Endothelial cell (in vitro differentiated cells): ENCODE measurements at places on chromosomes 2 and 18.

- no peak for DNase-seq
Observed at GRCh38 chr2:69948032-69948962, 13.1 kb downstream of the ASPRV1 start.

DNA sequence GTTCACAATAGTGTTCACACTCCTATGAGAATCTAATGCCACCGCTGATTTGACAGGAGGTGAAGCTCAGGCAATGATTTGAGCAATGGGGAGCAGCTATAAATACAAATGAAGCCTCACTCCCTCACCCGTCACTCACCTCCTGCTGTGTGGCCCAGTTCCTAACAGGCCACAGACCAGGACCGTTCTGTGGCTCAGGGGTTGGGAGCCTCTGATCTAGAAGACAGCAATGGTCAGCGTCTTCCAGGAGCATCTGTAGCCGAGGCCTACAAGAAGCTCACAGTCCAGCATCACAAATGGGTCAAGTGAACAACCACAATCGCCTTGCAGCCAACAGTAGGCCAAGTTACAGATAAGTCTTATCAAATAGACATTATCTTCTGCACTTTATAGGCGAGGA lies 110.0 kb upstream of the SLC66A3 start:
- DNase-seq: no peak

DNA sequence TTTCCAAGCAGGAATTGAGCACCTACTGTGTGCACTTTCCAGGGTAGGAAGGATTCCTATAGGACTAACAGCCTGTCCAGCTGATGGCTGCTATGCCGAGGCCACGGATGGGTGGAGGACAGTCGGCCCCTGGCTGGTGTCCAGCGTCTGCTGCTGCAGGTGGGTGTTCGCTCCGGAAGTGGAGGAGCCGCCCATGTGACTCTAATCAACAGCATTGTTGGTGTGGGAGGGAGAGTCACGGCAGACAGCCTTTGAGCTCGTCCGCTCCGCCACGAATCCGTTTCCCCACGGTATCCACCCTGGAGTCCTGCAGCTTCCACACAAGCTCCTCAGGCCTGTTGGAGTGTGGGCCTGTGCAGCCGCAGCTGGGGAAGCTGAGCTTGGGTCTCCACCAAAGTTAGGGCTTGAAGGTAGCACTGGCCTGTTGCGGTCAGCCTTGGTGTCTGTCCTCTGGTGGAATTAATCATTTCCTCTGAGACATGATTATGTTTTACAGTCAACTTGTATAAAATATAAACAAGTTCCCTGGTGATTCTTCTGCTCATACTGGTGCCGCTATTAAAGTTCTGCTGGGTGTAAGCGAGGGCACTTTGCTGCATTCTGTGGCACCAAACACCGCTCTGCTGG lies 185.9 kb upstream of the TPO start:
- no peak for DNase-seq

DNA sequence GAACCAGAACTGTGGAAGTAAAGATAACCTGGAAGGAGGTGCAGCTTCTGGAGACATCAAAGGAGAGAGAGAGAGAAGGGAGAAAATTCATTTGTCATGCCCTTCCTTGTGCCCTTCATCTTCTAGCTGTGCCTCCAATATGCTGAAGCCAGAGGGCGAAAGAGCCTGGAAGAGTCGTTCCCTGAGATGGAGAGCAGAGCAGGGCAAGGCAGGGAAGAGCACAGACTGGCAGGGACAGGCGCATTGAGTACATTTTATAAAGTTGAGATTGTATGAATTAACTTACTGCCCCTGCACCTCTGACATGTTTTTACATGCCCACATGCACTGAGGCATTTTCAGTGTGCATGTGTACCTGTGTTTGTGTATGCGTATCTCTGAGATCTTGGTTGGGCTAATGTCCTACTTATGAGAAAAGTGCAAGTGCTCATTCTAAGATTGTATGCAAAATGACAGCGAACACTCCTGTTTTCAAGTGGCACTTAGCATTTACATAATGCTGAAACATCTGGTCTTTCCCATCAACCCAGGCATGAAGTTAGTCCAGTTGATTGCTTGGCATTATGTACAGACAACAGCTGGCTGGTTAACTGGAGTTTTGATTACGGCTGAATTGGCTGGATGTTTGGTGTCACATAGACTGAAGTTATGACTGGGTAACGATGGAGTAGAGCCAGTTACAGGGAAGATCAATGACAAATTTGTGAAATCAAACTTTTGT lies 23.7 kb upstream of the MMADHC start:
- DNase-seq: no peak

DNA sequence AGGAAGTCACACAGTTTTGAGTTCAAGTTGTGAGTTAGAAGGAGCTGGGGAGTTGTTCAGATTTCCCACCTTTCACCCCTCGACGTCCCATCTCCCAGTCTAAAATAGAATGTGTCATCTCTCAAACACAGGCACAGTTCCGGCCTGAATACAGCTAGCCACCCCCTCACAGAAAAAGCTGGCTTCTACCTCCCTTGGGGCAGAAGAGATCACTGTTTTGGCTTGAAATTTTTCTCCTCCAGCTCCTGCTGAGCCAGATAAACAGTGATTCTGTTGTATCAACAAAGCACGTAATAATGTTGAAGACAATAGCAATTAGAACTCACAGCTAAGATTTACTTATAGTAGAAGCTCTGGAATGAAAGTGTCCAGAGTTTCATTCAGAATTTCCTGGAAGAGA lies 74.7 kb downstream of the KIAA2012 start:
- DNase-seq: no peak

GRCh38 chr18:5463390-5463789 lies 80.4 kb downstream of the EPB41L3 start:
- no peak for DNase-seq

DNA sequence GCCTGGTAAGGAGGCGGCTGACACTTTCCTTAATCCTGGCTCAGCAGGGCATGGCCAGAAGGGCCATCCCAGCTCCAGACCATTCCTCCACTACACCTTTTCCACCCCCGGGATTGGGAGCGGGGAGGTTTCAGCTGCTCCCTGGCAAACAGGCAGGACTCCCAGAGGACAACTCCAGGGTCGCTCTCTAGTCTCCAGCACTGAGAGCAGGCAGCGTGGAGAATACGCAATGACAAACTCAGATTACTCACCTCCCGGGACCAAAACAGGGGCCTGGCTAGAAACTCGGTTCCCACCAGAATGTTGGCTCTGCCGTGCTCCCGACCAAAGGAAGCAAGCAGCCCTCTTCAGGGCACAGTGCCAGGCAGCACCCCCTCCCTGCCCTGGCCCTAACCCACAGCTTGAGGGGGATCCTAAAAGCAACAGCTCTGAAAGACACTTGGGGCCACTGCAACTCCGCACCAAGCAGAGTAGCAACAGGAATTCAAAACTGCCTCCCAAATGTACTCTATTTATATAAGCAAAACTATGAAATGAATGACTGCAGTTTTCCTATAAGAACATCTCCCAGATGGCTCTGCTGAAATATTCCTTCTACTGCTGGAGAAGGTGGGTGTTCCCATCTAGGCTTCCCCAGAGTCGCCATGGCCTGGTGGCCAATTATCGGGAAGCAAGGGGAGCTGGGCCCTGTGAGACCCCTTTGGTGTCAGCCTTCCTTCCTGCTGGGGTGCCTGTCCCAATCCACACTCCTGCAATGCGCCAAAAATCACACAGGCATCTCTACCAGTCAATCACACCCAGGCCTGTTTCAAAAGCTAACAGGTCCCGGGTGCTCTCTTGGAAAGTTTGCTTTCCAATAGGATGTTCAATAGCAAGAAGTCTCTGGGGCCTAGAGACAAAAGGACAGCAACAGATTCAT lies 61.2 kb upstream of the POMC start:
- DNase-seq: no peak

DNA sequence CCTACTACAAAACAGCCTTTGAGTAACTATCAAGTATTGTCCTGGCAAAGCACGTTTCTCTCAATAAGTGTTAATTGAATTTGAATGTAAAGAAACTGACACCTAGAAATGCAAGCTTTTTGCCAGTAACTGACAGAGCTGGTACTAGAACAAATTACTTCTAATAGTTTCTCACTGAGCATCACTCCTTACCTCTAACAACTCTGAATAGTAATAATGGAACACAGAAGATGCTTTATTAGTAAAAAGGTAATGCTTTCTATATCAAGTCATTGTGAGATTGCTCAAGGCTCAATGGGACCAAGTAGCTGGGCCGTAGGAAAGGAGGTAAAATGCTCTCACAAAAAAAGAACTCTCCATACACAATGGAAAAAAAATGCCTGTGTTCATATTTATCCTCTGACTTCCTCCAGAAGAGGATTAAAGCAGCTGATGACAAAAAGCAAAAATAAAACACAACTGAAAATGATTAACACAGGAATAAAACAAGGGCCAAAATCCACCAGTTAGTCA lies 11.8 kb downstream of the RASGRP3 start:
- DNase-seq: no peak

- peak; percentile 26 for DNase-seq
Observed at GRCh38 chr2:199704358-199705238, 146.4 kb downstream of the FTCDNL1 start.

DNA sequence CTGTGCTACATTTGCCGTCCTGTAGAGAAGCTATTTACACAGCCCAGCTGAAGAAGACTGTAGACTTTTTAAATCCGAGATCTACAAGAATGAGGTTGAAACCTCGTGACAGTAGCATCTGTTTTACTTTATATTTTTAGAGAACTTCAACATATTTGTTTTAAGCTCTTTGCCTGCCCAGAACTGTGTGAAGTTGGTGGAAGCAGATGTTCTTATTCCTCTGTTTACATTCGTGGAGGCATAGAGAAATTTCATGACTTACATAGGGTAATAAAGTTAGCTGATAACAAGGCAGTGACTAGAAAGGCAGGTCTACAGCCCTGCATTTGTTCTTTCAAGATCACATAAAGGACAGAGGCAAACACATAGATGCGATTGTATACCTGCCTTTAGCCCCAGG lies 47.0 kb upstream of the MAP3K20 start:
- DNase-seq: no peak

DNA sequence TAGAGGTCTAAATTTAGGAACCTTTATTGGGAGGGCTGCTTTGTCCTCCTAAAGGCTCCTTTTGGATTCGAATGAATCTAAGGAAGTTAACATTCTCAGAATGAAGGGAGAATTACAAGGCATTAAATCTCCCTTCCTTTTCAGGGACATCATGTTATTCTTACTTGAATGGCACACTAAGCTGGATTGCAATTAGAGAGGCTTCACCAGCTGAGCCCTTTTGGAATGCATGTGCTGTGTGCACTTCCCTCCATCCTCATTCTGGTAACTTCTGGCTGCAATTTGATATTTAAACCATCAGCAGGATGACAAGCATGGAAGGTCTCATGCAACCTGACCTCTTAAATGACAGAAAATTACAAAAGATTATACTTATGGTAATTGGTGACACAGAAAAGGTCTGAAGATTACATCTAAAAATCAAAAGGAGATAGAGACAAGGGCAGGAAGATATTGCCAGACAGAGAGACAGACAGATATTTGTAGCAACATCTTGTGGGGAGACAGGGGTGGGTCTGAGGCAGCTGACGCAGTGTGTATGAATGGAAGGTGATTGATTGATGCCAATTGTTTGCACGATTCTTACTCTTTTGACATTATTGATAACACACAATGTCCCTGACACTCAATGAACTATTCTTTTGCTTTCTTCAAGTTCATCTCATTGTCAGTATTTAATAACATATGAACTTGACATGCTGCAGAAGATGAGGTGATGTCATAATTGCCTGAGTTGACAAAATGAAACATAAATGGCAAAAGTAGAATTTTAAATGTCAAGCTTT lies 570.8 kb upstream of the GYPC start:
- no peak for DNase-seq

DNA sequence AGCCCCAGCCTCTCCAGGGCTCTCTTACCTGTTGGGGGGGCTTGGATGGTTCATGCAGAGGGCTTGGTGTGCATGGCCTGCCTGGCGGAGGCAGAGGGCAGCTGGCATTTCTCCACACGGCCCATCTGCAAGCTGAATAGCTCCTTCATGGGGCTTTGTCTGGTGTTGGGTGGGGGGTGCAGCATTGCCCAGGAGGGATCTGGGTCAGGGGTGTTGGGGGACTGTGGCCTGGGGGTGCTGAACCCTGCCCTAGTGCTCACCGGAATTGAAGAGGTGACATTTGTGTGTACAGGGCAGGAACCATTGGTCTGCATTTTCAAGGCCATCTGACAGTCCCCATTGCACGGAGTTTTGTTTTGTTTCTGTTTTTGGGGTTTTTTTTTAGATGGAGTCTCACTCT lies 58.8 kb upstream of the HAAO start:
- no peak for DNase-seq

GRCh38 chr2:144230448-144231085 lies 289.4 kb downstream of the ZEB2 start:
- DNase-seq: no peak

DNA sequence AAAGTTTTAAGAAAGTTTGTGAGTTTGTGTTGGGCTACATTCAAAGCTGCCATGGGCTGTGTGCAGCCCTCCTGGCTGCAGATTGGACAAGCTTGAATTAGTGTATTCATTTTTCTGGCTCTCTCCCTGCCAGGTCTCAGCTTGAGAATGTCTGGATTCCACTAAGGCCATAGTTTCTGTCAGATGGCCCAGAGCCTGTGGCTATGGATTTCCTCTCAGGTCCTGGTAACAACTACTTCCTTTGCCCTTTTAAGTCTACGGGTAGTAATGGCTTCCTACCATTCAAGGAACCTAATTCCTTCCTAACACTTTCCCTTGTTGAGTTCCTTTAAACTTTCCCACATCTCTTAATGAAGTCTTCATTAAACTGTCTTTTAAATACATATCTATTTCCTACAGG lies 24.3 kb upstream of the PSMD14 start:
- DNase-seq: no peak

DNA sequence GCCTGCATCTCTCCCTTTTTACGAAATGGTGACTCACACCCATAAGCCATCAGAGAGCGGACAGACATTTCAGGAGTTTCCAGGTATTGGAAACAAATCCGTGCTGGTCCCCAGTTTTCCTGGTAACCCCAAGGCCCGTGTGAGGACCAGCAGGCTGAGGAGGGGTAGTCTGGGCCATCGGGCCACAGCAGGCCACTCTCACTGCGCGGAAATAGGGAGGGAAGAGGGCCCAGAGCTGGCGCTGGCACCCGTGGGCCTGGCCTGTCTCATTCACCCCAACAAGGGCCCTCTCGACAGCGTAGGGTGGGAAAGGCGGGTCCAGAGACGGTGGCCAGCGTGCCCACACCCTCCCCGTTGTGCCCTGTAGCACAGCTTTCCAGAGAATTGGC lies 13.7 kb upstream of the FAHD2A start:
- DNase-seq: no peak

- DNase-seq: no peak
Observed at GRCh38 chr2:101361522-101361921, 25.8 kb downstream of the CREG2 start.

GRCh38 chr2:45260946-45261345 lies 251.7 kb upstream of the SIX2 start:
- DNase-seq: no peak

- no peak for DNase-seq
Observed at GRCh38 chr2:185537689-185538088, 200.9 kb upstream of the FSIP2 start.

DNA sequence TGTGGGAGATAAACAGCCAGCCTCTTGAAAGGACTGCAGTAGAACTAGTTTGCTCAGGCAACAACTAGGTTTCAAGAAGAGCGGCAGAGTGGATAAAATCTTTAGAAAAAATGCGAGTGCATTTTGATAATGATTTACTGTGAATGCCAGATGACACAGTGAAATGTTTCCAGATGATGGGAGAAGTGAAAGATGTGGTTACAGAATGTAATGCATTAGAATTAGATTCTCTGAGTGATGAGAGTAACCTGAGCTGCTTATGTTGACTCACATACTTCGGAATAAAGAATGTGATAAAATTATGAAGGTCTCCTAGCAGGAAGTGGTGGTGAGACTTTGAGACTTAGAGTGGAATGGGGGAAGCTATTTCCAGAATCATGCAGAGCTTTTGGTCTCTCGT lies 184.3 kb downstream of the GULP1 start:
- DNase-seq: no peak

GRCh38 chr18:63567276-63567675 lies 19.9 kb upstream of the SERPINB13 start:
- DNase-seq: no peak
